ENCODE measurements at places on chromosomes 1 and 21.

DNA sequence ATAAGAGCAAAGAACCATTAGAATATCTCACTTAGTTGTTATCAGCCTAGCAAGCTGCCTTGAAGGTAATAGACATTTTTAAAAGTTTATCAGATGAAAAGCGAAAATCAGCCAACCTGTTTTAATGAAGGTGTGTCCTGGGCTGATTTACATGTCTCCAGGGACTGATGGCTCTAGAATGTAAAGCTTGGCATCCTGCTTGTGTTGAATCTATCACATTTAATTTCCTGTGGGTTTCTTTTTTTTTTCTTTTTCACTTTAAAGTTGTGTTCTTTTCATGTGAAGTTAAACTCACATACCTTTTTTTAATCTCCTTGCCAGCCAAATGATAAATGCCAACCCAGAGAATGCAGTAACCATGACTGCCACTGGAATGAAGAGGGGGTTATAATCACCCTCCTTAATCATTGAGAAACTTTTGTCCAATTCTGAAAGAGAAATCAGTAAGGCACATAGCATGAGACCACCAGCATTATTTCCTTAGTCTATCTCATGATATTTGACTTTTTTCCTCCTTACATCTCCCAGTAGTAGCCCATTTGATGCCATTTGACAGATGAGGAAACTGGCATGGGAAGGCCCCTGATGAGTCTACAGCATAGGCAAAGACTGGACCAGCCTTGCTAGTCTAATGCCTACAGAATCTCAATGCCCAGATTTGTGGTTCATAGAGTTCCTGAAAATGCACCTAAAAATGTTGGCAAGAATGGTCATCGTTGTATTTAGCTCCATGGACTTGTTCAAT lies 10.0 kb downstream of the SELL start:
- DNase-seq, result no peak

GRCh38 chr1:93446837-93447451 lies 974 bp upstream of the FNBP1L start:
- peak; percentile 38 for DNase-seq

DNA sequence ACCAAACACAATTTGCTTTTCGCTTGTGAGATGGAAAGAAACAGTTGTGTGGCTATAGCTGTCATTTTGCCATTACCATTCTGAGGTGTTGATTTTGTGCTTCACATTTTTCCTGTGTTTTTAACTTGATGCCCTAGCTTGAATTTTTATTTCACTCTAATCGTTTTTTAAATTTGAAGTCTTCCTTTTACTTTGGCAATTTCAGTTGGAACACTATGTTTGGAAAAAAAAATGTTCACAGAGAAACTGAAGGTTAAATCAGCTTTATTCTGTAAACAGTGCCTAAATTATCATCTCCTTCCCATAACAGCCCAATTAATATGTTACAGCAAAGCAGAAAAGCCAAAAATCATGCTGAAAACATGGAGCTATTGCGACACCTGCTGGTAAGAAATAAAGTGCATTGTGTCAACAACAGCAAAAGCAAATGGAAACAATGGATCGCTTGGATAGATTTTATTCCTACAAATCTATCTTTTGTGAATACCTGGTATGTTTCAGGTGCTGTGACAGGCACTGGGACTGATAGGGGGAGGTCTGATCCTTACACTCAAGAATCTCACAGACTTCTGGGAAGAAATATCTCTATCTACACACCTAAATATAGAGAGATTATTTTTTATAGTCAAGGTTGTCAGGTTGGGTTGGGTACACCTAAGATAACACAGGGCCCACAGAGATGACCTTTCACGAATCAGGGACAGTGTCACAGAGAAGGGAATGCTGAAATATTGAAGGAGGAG lies 16.2 kb upstream of the ERICH3 start:
- peak; percentile 49 for DNase-seq

GRCh38 chr1:33943978-33944377 lies 80.1 kb downstream of the HMGB4 start:
- no peak for DNase-seq

DNA sequence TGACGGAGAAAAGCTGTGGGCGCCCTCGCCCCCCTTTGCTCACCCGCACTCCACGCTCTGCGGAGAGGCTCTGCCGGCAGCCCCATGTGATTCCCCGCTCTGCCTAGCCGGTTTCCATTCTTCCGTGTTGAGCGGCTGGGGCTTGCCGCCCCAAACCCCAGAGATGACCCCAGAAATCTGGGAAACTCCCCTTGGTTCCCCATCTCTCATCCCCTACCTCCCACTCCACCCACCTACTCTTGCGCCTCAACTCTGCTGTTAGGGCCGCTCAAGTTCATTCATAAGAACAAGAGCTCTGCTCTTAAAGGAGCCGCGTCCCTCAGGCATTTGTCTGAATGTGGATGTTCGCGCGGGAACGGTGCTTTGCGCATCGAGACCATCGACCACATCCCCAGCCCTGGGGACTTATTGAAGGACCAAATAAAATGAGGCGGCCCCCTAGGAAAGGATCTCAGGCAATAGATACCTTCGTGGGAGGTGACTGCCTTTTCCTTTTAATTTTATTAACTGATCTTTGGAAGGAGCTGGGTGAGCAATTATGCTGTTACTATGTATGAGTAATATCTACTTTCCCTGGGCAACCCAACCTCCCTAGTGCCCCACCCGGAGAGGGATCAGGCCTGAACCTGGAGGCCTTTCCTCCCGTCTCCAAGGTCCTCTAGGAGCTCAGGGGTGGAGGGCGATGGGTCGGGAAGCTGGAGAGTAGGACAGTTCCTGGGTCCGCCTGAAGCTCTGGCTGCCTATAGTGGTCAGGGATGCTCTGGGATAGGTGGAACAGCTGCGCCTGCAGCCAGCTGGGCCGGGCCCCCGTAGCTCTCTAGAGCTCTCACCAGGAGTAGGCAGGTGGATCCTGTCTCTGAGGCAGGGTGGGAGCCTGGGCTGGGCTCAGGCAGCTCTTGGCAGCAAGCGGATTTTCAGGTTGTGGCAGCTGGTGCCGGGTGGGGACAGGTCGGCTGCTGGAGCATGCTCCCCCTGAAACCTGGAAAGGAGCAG lies 898 bp downstream of the MFSD2A start:
- DNase-seq, result no peak

GRCh38 chr1:222820171-222820712 lies 5.4 kb downstream of the DISP1 start:
- no peak for DNase-seq

GRCh38 chr1:64536836-64537490 lies 67.0 kb downstream of the CACHD1 start:
- no peak for DNase-seq

- peak; percentile 84 for DNase-seq
Observed at GRCh38 chr1:27668808-27669723, 2.9 kb downstream of the IFI6 start.

DNA sequence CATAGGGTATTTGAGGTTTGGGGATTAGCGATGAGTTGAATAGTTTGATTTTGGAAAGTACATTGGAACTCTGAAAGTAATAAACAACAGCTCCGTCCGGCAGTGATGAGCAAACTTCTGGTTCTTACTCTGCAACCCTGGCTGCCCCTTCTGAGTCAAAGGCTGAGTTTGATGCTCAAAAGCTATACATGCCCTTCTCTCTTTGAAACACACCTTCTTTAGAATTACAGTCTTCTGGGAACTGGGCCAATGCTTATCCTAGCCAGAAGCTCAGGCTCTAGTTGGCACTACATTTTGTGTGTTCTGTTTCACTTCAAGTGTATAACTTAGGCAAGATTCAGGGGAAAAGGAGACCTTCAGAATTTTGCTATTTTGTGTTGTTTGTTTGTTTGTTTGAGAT lies 9.3 kb downstream of the AHCYL1 start:
- no peak for DNase-seq
